NCI-H446 treated with DMSO at 0.1 percent for 48 hours (cell line): ENCODE measurements at places on chromosomes 6 and 20.
A peak's percentile ranks its signal among the peaks of the same experiment; 100 is the strongest.

DNA sequence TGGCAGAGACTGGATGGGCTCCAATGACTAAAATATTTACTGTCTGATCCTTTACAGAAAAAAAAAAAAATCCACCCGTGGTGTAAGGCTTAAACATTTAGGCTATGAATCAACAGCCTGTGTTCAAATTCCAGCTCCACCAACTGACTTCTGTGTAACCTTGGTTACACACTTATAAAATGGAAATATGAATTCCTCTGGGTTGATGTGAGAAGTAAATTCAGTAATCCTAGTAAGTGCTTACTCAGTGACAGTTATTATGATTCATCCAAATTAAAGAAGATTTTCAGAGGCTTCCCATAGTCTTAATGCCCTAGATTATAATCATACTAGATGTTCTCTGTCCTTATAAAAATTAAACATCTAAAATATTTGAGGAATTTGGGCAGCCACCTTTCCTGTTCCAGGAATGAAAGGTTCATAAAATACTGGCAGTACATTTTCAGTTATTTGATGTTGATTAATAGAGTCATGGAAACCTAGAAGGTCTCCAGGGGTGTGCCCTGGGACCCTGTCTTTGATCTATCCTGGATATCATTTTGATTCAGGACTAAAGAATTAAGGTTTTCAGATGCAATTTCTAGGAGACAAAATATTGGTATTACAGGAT, 180.3 kb upstream of the ZNF217 start:
- no peak for DNase-seq

- no peak for DNase-seq
Measured at GRCh38 chr6:169846286-169847056, 95.0 kb downstream of the ERMARD start.

GRCh38 chr6:147676495-147677199, 168.2 kb downstream of the SAMD5 start:
- DNase-seq, result no peak

DNA sequence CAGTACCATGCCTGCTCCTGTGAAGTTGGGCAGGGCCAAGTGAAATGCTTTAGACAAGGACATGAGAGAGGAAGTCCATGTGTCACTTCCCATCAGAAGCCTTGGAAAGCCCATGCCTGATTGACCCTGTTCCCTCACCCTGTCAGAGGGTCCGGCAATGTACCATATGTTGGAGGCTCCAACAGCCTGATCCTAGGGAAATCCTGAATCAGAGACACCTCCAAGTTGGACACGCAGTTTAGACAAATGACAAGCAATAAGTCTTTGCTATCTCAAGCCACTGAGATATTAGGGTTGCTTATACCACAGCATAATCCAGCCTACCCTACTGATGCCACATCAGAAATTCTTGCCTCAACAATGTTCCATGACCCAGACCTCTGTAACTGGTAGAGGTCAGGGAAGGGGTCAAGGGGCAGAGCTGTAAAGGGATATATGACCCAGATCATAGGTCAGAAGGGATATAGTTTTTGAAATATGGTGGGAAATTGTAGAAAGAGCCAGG, 174.8 kb downstream of the HACE1 start:
- DNase-seq, result no peak

- DNase-seq, result no peak
Measured at GRCh38 chr6:110933912-110934311, 24.6 kb upstream of the GTF3C6 start.

DNA sequence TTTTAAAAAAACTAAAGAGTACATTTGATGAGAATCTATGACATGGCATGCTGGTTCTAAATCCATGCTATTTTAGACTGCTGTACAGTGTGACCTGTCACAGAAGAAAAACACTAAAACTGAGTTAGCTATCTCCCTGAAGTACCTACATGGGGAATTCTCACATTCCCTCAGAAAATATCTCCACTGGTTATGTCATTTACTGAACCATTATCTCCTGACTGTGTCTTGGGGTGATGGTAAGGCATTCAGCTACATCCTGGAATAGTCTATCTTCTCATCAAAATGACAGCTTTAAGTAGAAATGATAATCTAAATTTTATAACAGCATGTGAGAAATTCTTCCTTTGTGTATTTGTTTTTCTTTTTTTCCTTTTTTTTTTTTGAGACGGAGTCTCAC, 172.1 kb upstream of the HTR1E start:
- no peak for DNase-seq

GRCh38 chr20:53623454-53624211, 30.0 kb upstream of the ZNF217 start:
- DNase-seq, result peak; percentile 44

DNA sequence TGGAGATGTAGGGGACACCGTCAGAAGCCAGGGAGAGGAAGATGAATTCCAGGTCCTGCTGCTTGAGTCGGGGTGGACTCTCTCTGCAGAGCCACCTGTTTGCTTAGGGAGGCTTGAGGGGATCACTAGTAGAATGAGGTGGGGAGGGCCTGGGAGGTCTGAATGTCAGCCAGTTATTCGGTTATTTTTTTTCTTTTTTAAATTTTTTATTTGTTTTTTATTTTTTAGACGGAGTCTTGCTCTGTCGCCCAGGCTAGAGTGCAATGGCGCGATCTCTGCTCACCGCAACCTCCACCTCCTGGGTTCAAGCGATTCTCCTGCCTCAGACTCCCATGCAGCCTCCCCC, 8.4 kb downstream of the TEAD3 start:
- DNase-seq, result no peak

DNA sequence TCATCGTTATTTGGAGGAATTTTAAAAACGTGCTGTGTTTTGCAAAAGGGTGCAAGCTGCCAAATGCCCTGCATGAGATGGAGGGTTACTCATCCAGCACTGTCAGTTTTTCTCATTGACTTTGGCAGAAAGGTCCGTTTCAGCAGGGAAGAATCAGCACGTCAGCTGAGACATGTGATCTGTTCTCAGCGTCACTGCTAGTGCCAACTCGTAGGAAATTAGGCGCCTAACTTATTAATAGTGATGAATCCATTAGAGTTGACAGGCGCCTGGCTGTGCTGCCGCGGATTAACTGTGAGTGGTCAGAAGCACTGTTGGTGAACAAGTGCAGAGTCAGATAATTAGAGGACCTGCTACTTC, 175.5 kb upstream of the FOXQ1 start:
- peak; percentile 77 for DNase-seq

DNA sequence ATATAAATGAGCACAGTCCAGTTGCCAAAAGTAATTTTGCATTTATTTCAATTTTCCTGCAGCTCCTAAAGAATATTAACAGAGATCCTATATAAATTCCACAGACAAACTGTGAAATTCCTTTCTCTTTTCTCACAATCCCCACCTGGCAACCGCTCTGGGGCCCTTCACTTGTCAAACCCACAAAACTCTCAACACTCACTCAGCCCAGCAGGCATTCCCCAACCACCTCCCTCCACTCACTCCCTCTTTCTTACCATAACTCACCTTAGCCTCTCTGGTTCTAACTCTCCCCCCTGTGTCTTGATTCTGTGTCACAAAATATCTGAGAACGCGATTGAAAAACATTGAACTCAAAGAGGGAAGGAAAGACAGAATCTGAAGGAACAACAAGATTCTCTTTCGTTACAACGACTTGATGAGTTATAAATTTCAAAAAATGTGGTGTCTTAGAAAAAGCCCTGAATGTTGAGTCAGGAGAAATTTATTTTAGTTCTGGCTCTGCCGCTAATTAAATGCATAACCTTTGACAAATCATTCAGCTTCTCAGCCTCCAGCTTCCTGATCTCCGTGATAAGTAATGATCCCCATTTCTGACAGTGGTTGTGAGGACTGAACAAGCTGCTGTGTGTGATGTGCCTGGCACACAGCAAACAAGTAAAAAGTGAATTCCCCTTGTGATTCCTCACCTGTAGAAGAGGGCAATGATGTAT, 87.9 kb downstream of the UNC5CL start:
- no peak for DNase-seq

DNA sequence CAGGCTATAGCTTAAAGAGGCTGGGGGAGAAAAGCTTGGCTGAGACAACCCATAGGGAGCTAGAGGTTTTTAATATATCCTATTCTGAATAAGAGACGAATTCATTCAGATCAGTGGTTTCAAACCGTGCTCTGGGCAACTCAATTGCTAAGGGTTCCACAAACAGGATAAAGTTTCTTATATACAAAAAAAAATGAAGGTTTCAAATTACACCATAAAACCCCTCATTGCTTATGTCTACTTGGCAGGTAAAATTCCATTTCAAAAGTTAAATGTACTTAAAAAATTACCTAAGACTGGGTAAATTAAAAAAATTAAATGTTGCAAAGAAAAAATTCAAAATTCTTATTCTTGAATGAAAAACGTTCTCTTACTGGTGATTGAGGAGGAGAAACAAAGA, 2.7 kb downstream of the HLA-DPB1 start:
- DNase-seq, result no peak

DNA sequence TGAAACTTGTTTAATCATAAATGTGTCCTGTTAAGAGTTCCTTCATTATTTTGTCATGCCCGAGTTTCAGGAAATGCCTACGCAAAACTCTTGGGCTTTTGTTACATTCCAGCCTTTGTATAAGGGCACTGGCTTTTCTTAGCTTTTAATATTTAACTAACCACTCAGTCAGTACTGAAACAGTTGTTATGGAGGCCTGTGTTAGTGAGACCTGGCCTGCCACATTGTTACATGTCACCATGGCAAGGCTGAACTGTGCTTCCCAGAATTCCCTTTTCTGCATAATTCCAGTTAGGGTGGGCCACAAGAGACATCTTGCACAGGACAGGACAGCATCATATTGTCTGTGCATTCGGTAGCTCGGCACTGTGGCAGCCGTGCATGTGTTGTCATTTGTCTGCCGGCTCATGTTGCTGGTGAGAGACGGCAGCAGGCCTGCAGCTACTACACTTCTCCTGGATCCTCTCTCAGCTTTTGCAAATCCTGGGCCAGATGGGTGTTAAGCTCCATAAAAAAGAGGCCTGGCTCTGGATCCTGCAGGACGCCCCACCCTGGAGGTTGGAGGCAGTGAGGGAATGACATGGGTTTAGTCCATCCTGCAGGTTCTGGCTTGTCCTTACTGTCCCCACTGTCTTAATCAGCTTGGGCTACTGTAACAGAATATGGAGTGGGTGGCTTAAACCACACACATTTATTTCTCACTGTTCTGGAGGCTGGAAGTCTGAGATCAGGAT, 128.8 kb upstream of the DTNBP1 start:
- DNase-seq, result no peak

GRCh38 chr6:148915810-148916209, 169.0 kb downstream of the UST start:
- no peak for DNase-seq

- no peak for DNase-seq
Measured at GRCh38 chr6:124963831-124964763, 1.9 kb downstream of the RNF217 start.

DNA sequence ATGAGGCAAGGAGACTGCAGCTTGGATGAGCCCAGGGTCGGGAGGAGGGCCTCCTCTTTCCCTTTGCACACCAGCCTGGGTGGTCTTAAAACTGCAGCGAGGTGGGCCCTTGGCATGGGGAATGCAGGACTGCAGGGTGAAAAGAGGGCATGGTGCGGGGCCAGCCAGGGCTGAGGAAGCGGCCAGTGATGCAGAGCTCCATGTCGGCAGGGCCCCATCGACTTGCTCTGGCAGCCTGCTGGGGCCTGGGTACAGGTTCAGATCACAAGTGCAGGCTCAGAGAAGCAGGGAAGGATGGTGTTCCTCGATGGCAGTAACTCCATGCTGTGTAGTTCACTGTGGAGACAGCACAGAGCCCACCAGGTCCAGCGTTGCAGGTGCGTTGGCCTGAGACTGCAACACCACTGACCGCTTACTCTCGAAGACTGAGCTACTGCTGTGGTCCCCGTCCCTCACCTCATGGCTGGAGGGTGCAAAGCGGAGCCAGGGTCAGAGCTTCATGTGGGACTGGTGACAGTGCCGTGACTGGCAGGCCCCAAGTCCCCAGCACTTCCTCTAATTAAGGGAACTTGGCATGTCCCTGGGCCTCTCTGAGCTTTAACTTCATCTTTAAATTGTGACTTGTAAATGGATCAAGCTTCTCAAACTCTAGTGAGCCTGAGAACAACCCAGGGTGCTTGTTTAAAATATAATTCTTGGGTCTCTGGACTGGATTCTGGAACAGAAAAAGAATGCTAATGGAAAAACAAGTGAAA, 223.2 kb downstream of the SYNDIG1 start:
- DNase-seq, result no peak

- DNase-seq, result no peak
Measured at GRCh38 chr6:82260997-82261732, 13.6 kb upstream of the IBTK start.

DNA sequence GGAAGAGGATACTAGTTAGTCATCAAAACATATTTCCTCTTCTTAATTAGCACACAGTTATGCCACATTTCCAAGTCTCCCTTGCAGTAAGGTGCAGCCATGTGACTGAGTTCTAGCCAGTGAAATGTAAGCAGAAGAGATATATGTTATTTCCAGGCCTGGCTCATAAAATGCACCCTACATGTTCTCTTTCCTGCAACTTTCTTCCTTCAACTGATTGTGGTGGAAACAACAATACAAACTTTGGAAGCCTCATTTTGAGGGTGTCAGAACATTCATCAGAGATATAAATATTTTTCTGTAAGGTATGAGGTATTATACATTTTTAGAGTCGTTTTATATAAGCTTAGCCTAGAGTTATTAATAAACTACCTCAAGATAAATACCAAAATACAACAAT, 110.9 kb upstream of the PDE7B start:
- no peak for DNase-seq

- DNase-seq, result no peak
Measured at GRCh38 chr6:168270274-168271172, 49.1 kb downstream of the DACT2 start.
